Activated naive CD8-positive, alpha-beta T cell treated with anti-CD3 and anti-CD28 coated beads for 36 hours (primary cell): ENCODE measurements at places on chromosomes 2 and 18.

GRCh38 chr2:61911510-61911909, 6.0 kb downstream of the COMMD1 start:
- no peak for DNase-seq

GRCh38 chr18:55868909-55869308, 280.9 kb upstream of the TCF4 start:
- no peak for DNase-seq

GRCh38 chr2:133988316-133988891, 265.5 kb upstream of the MGAT5 start:
- DNase-seq: no peak

DNA sequence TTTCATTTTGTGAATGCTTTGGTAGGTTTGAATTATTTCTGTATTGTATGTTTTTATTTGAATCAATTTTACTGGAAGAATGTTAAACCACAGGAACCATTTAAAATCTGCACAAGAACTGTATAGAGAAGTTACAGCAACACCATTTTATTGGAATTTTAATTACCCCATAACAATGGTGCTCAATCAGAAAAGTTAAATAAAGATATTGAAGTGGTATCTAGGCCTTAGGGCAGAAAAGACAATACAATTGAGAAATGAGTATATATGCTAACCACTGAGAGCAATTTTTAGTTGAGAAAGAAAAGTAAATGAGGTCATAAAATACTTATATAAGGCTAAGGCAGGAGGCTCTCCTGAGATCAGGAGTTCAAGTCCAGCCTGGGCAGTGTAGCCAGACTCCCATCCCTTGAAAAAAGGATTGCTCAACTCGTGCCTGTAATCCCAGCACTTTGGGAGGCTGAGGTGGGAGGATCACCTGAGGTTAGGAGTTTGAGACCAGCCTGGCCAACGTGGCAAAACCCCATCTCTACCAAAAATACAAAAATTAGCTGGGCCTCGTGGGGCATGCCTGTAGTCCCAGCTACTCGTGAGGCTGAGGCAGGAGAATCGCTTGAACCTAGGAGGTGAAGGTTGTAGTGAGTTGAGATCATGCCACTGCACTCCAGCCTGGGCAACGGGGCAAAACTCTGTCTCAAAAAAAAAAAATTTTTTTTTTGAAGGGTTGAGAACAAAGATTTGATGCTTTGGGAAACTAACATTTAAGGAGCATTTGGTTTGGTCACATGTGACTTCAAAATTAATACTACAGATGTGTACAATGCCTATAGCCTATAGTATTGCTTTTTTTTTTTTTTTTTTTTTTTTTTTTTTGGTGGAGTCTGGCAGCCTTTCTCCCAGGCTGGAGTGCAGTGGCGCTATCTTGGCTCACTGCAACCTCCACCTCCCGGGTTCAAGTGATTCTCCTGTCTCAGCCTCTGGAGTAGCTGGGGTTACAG, 212.9 kb upstream of the STON1 start:
- no peak for DNase-seq

DNA sequence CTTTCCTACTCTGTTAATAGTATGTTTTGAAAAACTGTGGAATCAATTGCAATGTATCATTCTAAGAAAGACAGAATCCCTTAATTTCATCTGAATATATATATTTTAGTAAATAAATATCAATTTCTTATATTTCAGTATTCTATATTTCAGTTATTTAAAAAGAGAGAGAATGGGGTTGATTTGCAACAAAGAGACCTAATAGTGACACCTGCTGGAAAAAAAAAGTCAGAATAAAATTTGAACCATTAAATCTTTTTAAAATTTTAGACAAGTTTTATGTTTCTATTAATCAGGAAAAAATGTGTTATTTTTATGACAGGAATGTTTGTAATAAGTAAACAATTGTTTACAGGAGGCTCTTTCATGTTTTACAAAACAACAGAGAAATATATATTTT, 20.7 kb upstream of the CCNT2 start:
- DNase-seq: no peak

DNA sequence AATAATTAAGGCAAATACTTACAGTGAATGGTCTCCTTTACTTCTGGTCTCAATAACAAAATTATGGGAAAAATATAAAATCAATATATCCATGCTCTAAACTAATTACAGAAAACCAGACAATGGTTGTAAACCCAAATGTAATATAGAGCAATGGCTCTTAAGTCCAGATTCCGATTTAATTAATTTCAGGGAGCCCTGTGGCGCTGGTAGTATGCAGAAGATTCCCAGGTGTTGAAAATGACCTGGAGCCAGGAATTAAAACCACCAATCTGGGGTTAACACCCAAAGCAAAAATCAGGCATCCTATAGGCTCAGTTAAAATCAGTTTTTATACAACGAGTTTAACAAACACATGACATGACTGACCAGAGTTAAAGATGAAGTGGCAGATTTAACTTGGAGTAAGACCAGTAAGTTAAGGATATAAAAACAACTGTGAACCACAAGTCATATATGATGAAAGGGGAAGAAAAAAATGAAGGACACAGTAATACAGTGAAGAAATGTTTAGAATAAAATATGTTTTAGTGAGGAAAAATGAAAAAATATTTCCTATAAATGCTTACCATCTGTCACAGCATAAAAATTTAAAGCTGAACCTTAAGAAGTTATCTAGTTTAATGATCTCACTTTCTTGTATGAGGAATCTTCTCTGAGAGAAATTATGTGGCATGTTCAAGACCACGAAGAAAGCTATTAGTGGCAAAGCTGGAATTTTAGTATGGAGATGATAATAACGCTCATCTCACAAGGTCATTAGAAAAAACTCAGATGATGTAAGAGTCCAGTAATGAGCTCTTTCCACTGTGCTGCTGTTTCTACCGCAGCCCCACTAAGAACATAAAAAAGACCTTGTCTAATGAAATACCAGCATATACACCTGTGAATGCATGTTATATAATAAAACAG, 45.8 kb upstream of the FLACC1 start:
- DNase-seq: no peak

DNA sequence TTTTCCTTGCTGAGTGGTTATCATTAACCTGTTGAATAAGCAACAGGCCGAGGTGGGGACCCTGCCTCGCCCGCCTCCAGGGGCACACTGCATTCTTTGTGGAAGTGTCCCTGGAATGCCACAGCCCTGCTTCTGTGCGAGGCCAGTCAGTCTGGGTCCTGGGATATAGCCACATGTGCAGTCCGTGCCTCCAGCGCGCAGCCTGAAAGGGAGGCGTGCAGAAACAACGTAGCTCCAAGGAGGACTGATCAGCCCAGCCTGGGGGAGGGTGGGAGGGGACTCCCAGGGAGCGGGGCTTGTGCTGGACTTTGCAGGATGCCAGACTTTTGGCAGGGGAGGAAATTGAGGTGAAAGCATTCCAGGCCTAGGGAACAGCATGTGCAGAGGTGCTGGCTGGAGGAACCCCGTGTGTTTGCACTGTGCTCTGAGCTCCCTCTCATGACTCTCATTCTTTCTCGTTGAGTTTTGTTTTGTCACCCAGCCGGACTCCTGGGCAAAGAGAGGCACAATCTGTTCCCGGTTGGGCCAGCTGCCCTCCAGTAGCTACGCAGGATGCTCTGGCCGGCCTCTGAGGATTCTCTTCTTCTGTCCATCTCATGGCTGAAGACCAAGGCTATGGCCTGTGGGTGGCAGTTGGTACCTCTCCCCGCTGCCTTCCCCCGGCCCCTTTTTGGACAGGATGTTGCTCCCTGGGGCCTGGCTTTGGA, 39.7 kb downstream of the HPCAL1 start:
- DNase-seq: no peak

- DNase-seq: no peak
Observed at GRCh38 chr2:63738019-63738418, 103.7 kb upstream of the UGP2 start.

DNA sequence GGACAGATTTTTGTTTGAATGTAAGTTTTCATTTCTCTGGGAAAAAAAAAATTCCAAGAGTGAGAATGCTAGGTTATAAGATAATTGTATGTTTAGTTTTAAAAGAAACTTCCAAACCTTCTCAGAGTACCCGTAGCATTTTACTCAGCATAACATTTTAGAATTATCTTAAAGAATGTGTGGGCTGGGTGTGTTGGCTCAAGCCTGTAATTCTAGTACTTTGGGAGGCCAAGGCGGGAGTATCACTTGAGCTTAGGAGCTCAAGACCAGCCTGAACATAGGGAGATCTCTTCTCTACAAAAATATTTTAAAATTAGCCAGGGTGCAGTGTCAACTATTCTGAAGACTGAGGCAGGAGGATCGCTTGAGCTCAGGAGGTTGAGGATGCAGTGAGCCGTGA, 57.4 kb upstream of the RMP24 start:
- DNase-seq: no peak

GRCh38 chr18:11215216-11215615, 65.8 kb upstream of the PIEZO2 start:
- no peak for DNase-seq

DNA sequence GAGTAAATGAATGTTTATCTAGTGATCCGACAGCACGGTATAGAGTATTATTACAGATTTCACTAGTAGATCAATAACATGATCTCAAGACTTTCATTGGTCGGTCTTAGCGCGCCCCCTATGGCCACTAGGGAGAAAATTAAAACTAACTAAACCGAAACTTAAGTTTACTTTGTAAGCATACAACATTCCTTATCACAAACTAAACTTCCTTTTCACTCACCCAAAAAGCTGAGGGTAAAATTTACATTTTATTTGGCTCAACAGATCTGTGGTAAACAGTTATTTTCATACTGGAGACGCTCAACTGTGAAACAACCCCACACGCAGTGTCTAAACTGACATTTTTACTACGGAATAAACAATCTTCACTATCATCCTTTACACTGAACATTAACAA, 215.6 kb upstream of the MAP2 start:
- DNase-seq: no peak

DNA sequence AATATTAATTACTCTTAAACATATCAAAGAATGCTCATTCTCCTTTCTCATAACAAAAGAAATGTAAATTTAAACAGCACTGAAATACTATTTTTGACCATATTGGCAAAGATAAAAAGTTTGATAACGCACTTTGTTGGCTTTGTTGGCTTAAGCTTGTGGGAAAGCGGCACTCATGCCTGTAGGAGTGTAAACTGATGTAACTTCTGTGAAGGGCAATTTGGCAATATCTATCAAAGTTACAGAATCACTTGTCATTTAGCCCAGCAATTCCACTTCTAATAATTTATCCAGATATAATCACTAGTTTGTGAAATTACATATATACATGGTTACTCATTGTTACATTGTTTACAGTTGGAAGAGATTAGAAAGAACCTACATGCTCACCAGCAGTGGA, 311.8 kb upstream of the STON1 start:
- DNase-seq: no peak

DNA sequence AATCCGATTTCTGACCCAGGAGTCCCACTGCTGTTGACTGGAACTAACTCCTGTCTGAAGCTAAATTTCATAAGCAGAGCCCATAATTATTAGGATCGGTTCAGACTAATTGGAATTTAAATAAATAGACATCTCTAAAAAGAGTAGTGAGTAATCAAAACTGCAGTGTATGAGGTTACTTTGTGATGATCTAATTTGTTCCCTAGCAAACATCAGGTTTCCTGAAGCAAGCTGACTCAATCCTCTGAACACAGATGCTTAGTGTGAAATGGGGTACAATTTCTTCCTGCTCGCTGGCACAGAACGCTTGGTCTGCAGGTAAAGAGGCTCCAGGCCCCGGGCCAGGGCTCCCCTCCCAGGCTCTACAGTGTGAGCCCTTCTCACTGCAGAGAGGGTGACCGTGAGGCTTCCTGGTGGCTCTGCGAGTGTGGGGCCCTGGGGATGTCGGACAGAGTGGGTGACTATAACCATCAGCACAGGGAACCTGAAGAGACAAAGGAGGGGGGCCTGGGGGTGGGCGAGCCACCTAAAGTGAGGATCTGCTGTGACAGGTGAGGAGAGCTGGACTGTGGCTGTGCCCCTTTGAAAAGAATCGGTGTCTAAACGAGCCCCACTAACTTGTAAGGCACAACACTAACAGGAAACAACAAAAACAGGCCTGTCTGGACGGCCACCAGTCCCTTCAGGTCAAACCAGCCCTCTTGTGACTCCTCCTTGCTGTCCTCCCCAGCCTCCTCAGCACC, 20.2 kb downstream of the CHST10 start:
- no peak for DNase-seq

DNA sequence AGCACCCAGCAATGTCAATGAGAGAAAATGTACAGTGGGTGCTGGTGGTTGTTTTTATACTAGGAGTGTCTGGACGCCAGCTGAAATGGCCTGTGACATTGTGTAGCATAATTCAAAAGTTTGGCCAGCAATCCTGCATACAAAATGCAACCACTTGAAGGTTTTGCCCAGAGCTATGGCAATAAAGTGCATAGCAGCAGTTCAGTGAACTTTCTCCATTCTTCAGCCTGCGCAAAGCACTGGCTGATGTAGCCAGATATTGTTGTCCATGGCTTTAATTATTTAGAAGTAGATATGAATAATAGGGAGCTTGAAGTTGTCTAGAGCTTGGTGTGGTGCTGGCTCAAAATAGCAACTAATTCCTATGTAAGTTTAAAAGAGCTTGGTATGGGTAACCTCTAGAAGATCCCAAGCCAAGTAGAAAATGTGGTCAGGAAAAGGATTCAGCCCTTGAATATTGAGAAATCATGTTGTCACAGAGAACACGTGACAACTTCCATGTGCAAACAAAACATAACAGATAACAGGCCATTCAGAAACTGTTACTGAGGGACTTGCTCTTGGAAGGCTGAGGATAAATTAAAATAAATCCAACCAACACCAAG, 33.3 kb upstream of the PGAP1 start:
- no peak for DNase-seq

DNA sequence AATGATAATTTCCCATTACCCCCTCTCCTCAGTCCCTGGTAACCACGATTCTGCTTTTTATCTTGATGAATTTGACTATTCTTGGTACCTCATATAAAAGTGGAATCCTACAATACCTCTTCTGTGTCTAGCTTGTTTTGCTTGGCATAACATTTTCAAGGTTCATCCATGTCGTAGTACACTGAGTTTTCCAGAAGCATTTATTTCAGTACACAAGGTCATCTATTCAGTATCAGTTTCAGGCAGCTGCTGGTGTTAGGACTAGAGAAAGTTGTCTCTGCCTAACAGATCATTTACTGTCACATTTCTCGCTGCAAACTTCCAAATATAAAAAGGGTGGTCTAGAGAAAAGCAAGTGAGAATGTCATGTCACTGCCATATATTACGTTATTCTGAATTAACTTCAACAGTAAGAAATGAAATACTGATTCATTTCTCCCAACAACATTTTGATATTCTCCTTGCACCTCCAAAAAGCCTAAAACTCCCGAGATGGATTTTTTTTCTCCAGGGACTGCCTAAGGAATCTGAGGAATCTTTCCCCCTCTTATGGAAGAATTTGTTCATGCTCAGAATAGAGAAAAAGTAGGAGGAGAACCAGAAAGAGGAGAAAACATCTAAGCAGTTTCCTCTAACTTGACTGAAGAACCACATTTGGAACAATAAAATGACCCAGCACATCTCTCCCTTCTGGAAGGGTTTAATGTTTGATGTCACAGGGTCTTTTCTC, 36.0 kb downstream of the CDK15 start:
- no peak for DNase-seq

- no peak for DNase-seq
Observed at GRCh38 chr2:48034295-48034694, 128.0 kb upstream of the FBXO11 start.
